NCI-H524 treated with DMSO at 0.1 percent for 48 hours (cell line): ENCODE measurements at places on chromosomes 6 and 20.

DNA sequence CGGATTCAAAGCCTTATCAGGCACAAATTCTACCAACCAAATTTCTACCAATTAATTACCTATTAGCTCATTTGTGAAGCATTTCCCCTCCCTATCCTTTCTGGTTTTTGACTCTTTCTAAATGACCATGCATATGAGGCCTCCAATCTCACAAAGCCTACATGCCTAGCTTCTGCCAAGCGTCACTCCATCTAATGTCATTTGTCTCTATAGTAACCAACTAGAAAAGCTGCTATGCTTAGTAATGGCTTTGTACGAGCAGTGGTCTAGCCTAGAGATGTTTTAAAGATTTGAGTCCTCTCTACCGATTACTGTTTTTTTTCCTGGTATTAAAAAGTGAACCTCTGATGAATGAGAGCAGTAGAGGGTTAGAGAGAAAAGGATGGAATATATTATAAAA lies 4.8 kb upstream of the ASF1A start:
- no peak for DNase-seq

GRCh38 chr6:109820706-109821350 lies 129.7 kb downstream of the FIG4 start:
- DNase-seq = no peak

GRCh38 chr20:61748376-61748775 lies 317.3 kb downstream of the TAF4 start:
- DNase-seq = no peak

- no peak for DNase-seq
Measured at GRCh38 chr6:34447910-34448309, 18.0 kb upstream of the PACSIN1 start.

- DNase-seq = no peak
Measured at GRCh38 chr6:24927277-24927955, 8.3 kb downstream of the RIPOR2 start.

DNA sequence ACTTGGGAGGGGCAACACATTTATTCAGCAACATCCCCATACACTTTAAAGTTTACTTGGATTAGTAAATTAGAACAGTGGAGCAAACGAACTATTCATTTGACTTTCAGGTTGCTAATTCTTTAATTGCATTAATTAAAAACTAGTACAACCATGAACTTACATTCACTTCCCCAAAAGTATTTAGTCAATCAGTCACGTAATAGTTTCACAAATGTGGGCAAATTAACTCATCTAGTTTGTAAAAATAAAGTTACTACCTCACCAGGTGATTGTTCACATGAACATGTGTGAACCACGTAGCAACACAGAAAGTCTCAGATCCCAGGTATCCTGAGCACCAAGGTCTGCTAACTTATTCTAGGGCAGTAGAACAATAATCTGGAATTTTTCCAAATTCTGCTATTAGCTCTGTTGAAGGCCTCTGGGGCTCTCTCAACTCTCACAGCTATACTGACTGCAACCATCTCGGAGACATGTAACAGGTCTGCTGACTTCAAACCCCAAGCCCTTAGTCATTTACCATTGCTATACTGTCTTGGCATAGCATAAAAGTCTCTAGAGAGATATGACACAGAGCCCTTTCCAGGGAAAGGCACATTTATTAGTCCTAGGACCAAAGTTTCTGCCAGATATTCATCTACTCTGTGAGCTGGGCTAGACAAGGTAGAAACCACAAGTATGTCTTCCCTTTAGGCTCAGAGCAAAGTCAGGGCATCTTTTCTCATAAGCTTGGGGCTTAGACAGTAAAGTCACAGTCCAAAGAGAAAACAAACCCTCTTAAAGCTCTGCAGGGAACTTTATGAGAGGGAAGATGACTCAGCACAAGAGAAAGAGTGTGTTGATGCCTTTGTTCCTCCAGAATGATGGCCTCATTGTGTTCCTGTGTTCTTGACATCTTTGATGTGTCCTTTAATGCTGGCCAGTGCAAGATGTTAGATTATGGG lies 50.9 kb upstream of the CCDC28A start:
- no peak for DNase-seq

DNA sequence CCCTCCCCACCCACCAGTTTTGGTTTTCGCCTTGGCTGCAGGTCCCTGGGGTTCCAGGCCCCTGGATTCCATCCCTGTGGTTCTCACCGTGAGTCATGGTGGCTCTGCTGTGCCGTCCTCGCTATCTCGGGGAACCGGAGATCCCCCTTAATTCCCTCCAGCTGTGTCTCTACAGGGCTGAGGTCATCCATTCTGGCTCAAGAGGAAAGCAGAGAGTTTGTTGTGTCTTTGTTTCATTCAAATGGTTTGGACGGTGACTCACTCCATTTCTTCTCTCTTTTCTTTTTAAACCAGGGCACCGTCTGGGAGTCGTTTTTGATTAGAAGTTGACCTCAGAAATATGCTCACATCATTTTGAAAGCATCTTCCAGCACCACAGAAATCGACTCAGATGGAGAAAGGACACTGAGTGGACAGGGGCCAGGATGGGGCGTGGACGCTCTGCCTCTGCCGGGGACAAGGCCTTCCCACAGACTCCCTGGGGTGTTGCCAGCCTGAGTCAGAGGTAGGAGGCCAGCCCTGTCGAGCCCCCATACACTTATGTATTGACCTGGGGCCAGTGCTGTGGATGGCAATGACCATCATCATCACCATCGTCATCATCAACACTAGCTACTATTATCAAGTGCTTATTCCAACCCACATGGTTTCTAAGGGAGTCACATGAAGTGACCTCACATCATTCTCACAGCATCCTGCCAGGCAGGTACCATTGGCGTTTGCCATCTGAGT lies 176.2 kb downstream of the NFATC2 start:
- DNase-seq = no peak

DNA sequence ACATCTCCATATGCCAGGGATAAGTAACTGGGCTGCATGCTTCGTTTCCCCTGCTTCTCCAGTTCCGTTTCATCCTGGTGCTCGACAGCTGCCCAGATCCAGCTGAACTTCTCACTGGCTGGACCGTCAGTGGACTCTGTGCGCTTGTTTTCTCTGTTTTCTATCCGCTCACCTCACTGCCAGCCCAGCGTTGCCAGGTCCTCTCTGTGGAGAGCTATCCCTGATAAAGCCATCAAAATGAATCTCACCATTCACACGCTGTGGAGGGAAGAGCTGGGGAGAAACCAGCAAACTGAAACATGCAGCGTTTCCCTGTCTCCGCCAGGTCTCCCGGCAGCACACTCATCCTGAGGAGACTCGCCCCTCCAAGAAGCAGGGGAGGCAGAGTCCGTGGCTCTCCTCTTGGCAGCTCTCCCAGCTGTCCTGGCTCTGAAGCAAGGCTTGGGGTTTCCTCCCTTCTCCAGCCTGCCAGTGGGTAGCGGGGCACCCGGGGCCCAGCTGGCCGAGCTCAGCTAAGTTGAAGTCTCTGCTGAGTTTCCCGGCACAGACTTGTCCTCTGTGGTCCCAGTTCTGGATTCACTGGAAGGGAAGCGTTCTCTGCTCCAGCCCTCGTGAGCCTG lies 160.9 kb downstream of the DTNBP1 start:
- no peak for DNase-seq

GRCh38 chr6:164331026-164331425 lies 916.5 kb downstream of the QKI start:
- DNase-seq = no peak

DNA sequence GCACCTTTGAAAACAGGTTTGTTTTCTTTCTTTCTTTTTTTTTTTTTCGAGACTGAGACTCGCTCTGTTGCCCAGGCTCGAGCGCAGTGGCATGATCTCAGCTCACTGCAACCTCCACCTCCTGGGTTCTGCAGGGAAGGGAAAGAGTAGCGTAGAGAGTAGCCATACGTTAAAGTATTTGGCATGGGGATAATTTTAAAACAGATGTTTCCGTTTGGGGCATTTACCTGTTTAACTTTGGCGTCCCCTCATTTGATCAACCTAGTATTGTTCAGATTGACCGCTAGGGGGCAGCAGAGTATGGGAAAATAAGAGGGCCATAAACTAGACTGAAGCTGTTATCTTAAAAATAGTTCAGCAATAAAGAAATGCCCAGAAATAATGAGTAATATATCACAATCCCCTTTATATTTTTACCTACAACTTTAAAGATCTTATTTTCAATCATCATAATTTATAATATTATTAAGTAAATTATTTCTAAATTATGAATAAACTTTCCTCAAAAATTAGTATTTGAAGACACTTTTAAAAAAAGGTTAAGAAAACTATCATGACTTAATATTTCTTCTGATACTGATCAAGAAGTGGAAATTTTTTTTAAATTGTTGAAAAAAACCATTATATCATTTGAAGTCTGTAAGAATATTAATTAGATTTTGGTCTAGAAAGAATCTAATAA lies 7.6 kb upstream of the TAAR9 start:
- peak; percentile 40 for DNase-seq

DNA sequence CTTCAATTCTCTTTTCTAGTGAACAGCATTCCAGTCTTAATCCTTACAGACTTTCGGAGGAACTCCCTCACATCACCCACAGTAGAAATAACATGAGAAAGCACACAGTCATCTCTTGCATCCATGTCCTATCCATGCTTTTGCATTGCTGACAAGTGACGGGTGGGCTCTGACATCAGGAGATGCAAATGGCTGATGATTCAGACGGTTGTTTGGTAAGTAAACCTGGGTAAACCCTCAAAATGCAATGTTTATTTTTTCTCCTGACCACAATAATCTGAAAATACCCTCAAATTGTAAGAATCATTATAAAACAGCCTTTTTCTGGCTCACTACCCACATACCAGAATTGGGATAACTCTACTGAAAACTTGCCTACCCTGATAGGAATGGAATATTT lies 792.0 kb downstream of the MAFB start:
- DNase-seq = no peak
